ENCODE measurements at places on chromosomes 7 and 10. TPM values are rescaled to one million over a fixed set of nuclear protein-coding genes. Genes with fewer than 3 reads are reported as not detected.

The PGAM2 gene
- total RNA-seq = 0.58 TPM

The AKR1E2 gene
- 2.5 TPM for total RNA-seq

The INA gene
- 0.70 TPM for total RNA-seq

The ANXA7 gene
- 113 TPM for total RNA-seq

The MACC1 gene
- 2.7 TPM for total RNA-seq

The PAX4 gene
- not detected for total RNA-seq

The CFAP58 gene
- total RNA-seq = 0.56 TPM

The AKR1C8 gene
- total RNA-seq = 0.14 TPM

All from activated CD8-positive, alpha-beta memory T cell treated with anti-CD3 and anti-CD28 coated beads, Interleukin-2, amount 10 ng/mL, durations not matched to agents 7 days and 5 days (primary cell).